ENCODE measurements at places on chromosomes 13 and 19. TPM values are rescaled to one million over a fixed set of nuclear protein-coding genes. Genes with fewer than 3 reads are reported as not detected.

IRGC gene
- total RNA-seq: not detected

NUFIP1 gene
- total RNA-seq: 5.1 TPM

ZNF99 gene
- total RNA-seq: not detected

ZNF723 gene
- total RNA-seq: not detected

ZNF564 gene
- total RNA-seq: 19.0 TPM

ZNF507 gene
- 31.5 TPM for total RNA-seq

CBARP gene
- 0.14 TPM for total RNA-seq

TYROBP gene
- 11.2 TPM for total RNA-seq

PSG1 gene
- not detected for total RNA-seq

LYPD5 gene
- total RNA-seq: 1.9 TPM

SYCN gene
- not detected for total RNA-seq

LNX2 gene
- 8.3 TPM for total RNA-seq

KLF1 gene
- 0.19 TPM for total RNA-seq

ZNF284 gene
- total RNA-seq: 3.9 TPM

PSG5 gene
- not detected for total RNA-seq

SIGLEC9 gene
- 1.3 TPM for total RNA-seq

ZNF776 gene
- 27.9 TPM for total RNA-seq

HSPB6 gene
- 0.36 TPM for total RNA-seq

KIR3DL1 gene
- not detected for total RNA-seq

PBX4 gene
- total RNA-seq: 46.1 TPM

MADCAM1 gene
- total RNA-seq: 0.44 TPM

TMEM190 gene
- total RNA-seq: not detected

GPR4 gene
- total RNA-seq: not detected

CGB8 gene
- not detected for total RNA-seq

POLRMT gene
- total RNA-seq: 63.2 TPM

PIAS4 gene
- 38.3 TPM for total RNA-seq

KLHL1 gene
- total RNA-seq: not detected

AP1M1 gene
- total RNA-seq: 135 TPM

RFPL4AL1 gene
- total RNA-seq: not detected

CLEC11A gene
- total RNA-seq: 2.7 TPM

ZNF614 gene
- total RNA-seq: 11.6 TPM

GAS6 gene
- total RNA-seq: 2.6 TPM

LRRC63 gene
- 1.5 TPM for total RNA-seq

APOC4 gene
- total RNA-seq: not detected

SIGLEC5 gene
- not detected for total RNA-seq

ZNF792 gene
- 24.9 TPM for total RNA-seq

RDH8 gene
- not detected for total RNA-seq

HIF3A gene
- not detected for total RNA-seq

GRK1 gene
- total RNA-seq: not detected

SYNGR4 gene
- not detected for total RNA-seq

MBD3L3 gene
- not detected for total RNA-seq

PCDH9 gene
- total RNA-seq: 0.14 TPM

KLK15 gene
- not detected for total RNA-seq

TIMM29 gene
- 31.3 TPM for total RNA-seq

TMEM150B gene
- total RNA-seq: 1.1 TPM

TRIM28 gene
- 409 TPM for total RNA-seq

KLK6 gene
- not detected for total RNA-seq

KCNJ14 gene
- total RNA-seq: 1.4 TPM

RASIP1 gene
- total RNA-seq: not detected

MYH14 gene
- total RNA-seq: not detected

FGF9 gene
- 2.6 TPM for total RNA-seq

GAPDHS gene
- total RNA-seq: not detected

KRI1 gene
- 85.4 TPM for total RNA-seq

CLC gene
- total RNA-seq: not detected

Data from activated naive CD8-positive, alpha-beta T cell treated with anti-CD3 and anti-CD28 coated beads, Interleukin-2, amount 10 ng/mL, durations not matched to agents 7 days and 5 days (primary cell).